ENCODE measurements at places on chromosomes 2 and 18.

- DNase-seq, result no peak
Observed at GRCh38 chr18:77254711-77255405, 5.2 kb downstream of the GALR1 start.

- peak; percentile 47 for DNase-seq
Observed at GRCh38 chr2:118967124-118967880, 25.3 kb downstream of the MARCO start.

DNA sequence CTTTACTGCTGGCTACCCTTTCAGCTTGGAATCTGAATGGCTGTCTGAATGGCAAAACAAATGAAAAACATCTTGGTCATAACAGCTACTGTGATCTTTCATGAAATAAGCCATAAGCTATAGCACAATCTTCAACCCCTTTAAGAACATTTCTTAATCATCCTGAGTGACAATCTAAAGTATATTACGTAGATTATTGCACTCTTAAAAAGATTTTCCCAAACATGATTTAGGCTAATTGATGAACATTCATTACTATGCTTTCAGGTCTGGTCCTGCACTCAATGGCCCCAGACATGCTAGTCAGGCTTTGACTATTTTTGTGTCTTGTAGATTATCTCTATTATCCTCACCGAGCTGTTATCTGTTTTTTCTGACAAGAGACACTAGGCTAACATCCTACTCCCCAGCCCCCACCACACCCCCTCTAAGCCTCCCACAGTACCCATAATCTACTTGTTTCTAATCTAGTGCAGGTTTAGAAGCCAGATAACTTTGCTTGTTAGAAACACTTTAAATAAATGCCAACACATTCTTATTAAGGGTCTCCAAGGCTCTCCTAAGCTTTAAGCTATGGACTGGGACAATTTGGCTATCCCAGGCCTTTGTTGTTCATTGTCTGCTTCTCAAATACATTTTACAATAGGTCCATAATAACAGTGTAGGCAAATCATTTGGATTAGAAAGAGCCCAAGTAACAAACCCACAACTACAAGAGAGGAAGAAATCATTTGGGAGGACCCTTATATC lies 4.2 kb downstream of the SMAD2 start:
- DNase-seq, result no peak

- DNase-seq, result no peak
Observed at GRCh38 chr2:33848486-33848885, 249.4 kb upstream of the FAM98A start.

DNA sequence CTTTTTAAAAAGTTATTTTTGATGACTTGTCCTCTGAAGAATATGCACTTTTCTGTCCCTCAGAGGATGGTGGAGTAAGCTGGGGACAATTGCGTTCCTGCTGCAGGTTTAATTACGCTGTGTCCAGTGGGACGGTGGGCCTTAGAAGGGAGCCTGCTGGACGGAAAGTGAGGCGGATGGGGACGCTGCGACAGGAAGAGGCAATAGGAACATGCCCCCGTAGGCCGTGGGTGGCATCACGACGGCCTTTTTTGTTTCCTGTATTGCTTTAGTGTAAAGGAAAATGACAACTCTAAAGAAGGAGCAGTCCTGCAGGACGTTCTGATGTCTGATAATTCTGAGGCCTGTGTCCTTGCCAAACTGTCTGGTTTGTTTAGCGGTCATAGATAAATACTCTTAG lies 121.6 kb downstream of the NFATC1 start:
- DNase-seq, result peak; percentile 64

- DNase-seq, result no peak
Observed at GRCh38 chr2:239103125-239104098, 255.5 kb downstream of the TWIST2 start.

DNA sequence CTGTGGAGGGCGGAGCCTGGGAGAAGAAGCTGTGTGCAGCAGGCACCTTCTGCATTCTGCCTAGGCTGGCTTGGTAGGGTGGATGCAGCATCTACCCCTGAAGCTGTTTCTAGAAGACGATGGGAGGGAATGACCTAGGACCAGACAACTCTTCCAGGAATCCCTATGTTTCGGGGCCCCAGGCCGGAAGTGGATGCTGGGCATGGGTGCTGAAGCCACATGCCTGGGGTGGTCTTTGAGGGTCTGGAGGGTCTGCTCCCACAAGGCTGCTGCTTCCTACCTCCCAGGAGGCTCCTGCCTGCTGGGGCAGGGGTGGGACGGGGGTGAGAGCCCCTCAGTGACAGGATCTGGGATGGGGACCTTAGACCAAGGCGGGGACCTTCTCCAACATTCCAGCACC lies 61.0 kb downstream of the CIB4 start:
- peak; percentile 47 for DNase-seq

DNA sequence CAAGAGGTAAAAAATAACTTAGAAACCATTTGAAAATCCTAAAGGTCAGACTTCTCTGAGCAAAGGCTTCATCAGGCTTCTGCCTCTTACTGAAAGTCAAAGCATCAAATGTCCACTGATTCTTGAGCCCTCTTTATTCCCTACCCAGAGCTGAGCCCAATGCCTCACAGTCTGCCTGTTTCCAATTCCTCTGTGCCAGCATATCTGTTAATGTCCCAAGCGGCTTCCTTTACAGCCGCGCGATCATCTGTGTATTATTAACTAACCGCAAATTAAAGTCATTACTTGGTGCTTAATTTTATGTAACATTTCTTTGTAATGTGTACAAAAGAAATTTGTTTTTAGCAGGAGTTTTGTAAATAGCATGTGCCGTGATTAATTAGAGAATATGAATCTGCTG lies 418.8 kb upstream of the HNRNPA3 start:
- no peak for DNase-seq

DNA sequence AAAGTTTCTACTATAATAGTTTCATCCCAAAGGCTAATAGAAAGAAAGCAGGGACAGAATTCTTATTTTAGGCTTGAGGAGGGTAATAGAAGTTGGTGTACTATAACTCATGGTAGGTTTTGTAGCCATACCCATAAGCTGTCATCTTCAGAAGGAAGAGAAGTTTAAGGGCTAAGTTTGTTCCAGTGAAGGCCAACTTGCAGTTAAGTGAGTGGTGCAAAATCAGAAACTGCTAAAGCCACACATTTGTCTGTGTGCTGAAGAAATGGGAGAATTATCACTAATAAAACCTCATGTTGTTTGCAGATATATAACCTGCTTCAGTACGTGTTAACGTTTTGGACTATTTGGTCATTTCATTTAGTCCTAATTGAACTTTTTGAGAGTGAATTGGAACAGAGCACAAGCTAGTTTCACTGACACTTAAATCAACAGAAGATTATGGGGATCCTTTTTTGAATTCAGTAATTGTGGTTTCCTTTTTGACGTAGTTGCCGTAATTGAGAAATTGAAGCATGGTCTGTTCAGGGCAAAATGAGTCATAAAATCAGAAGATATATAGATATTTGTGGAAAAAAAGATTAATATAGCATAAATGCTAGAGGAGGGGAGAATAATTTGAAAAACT lies 69.1 kb downstream of the PHLPP1 start:
- DNase-seq, result no peak

- no peak for DNase-seq
Observed at GRCh38 chr2:79368116-79368630, 144.7 kb upstream of the CTNNA2 start.

- no peak for DNase-seq
Observed at GRCh38 chr2:235747786-235748091, 253.9 kb downstream of the AGAP1 start.

DNA sequence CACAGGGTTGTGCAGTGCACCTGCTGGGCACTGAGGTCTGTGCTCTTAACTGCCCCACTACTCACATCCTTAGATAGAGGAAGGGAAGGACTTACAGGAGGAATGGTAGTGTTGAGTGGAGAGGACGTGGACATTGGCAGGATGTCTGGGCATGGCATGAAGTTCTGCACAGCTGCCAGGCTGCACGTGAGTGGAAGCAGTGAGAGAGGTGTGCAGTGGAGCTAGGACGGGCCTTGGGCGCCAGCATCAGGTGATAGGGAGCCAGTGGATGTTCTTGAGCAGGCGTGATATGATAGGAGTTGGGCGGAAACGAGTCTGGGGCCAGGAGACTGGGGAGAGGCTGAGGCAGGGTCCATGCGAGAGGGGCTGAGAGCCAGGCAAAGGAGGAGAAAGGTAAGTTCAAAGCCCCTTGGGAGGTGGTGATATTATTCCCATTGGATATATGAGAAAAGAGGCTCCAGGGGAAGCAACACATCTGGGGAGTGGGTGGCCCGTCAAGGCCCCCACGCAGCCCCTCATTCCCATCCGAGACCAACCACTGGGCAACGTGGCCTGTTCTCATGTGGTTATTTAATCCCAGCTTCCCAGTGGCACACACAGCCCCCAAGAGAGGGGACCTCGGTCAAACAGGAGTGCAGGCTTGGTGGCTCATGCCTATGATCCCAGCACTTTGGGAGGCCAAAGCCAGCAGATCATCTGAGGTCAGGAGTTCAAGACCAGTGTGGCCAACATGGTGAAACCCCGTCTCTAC lies 45.7 kb upstream of the SNED1 start:
- DNase-seq, result peak; percentile 76

DNA sequence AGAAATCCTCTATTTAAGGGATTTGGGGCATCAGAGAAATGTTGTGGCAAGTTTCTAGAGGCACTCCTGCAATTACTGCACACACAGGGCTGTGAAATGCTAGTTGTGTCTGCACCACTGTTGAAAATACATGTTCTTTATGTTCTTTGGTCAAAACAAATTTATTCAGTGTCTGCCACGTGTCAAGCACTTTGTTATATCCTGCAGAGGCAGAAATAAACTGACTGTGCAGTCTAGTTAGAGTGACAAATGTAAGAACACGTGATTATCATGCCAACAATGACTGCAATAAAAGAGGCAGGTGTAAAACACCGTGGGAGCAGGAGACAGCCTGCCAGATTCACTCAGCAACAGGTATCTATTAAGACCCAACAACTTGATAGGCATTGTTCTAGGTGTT lies 423.3 kb downstream of the LRP1B start:
- DNase-seq, result no peak

DNA sequence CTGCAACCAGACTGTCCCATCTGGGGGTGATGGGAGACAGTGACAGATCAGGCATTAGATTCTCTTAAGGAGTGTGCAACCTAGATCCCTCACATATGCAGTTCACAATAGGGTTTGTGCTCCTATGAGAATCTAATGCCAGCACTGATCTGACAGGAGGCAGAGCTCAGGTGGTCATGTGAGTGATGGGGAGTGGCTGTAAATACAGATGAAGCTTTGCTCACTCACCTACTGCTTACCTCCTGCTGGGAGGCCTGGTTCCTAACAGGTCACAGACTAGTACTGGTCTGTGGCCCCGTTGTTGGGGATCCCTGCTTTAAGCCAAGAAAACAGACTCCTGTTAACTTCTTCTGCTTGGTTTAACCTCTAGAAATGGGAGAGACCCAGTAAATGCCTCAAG lies 3.2 kb downstream of the CYP27A1 start:
- DNase-seq, result no peak

DNA sequence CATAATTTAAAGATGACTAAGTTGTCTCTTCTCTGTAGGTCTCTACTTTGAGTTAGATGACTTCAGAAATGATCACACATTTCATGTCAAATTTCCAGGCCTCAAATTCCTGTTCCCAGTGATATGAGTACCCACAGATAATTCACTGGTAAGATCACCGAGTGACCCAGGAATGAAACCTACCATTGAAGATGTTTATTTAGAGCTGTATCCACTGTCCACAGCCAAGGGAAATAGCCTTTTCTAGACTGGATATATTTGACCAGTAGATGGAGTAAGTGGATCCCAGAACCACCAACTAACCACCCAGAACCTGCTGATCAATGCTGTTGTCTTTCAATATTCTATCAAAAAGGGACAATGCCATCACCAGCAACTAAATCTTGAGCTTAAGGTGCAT lies 238.8 kb downstream of the SLC8A1 start:
- no peak for DNase-seq

- DNase-seq, result no peak
Observed at GRCh38 chr2:51011254-51011653, 20.7 kb downstream of the NRXN1 start.

DNA sequence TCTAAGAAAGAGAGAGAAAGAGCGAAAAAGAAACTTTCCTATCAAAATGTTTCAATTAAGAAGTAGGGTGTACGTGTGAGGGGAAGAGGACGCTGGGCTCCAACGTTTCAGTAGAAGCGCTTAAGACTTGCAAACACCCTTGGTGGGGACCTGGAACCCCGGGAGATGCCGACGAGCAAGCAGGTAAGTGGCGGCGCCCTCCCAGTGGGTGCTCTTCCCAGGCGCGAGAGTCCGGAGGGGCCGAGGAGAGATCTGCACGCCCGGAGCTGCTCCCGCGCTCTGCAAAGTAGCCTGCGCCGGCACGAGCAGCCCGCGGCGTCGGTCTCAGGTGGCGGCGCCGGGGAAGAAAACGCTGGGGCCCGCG lies 678 bp upstream of the OTX1 start:
- no peak for DNase-seq

DNA sequence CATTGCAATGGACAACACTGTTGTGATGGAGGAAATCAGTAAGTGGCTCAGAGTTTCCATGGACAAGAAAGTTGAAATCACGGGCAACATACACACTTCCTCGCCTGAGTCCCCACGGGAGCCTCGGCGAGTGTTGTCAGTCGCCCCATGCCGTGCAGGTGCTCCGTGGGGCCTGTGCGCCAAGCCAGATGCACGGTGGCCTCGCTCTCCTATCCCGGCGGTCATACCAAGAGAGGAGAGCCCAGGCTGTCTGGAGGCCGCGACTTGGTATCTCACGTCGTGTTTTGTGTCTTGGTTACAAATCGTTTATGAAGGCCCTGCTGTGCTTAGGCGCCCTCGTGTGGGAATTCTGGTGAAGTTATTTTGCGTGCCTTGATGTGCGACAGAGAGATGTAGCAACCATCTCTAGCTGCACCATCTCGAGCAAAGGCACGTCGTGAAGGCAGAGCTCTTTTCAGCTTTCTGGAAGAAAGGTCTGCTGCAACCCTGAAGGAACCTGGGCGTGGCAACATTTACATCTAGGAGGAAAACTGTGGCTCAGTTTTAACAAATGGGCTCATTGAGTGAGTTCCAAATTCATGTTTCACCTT lies 21.8 kb downstream of the ATG4B start:
- no peak for DNase-seq

- DNase-seq, result no peak
Observed at GRCh38 chr2:226478109-226478809, 321.4 kb downstream of the IRS1 start.

- DNase-seq, result no peak
Observed at GRCh38 chr2:189679226-189679625, 4.8 kb downstream of the ANKAR start.

DNA sequence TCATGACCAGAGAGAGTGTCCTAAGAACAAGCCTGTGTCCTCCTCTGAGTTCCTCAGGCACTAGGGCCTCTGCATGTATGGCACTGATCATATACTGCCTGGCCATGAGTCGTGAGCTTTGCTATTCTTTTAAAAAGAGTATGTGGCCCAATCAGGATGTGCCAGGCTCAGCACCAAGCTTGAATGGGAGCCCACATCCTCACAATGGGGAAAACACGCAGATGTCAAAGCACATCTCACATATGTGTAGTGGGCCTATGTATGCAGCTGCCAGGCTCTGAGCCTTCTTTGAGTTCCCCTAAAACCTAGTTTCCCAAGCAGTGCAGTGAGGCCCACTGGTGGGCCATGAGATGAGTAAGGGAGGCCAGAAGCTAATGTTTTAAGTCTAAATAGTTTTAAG lies 69.9 kb upstream of the SLC1A4 start:
- peak; percentile 49 for DNase-seq
